ENCODE measurements at places on chromosomes 5 and 9.

DNA sequence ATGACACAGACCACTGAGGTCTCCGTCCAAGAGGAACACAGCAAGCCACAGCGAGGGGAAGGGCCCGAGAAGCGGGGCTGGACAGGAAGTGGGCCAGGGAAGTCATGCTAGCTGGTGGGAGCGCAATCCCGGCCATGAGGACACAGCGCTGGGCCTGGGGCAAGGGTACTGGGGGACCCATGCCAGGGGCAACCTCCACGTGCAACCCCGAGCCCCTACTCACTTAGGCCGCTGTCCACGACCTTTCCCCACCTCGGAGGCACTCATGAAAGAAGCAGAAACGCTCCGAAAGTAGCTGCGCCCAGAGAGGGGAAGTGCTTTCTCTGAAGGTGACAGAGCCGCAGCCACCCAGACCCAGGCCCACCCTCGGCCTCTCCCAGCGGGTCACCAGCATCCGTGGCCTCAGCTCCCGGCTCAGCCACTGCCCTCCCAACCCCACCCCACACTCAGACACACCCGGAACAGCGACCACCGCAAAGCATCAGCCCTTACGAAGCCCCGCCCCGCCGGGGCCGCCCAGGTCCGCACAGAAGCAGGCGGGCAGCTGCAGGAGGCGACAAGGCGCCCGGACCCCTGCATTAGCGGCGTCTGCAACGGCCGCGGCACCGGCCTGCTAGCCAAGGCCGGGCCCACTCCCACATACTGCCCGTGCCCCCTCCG, 782 bp downstream of the BICD2 start:
- no peak for DNase-seq

DNA sequence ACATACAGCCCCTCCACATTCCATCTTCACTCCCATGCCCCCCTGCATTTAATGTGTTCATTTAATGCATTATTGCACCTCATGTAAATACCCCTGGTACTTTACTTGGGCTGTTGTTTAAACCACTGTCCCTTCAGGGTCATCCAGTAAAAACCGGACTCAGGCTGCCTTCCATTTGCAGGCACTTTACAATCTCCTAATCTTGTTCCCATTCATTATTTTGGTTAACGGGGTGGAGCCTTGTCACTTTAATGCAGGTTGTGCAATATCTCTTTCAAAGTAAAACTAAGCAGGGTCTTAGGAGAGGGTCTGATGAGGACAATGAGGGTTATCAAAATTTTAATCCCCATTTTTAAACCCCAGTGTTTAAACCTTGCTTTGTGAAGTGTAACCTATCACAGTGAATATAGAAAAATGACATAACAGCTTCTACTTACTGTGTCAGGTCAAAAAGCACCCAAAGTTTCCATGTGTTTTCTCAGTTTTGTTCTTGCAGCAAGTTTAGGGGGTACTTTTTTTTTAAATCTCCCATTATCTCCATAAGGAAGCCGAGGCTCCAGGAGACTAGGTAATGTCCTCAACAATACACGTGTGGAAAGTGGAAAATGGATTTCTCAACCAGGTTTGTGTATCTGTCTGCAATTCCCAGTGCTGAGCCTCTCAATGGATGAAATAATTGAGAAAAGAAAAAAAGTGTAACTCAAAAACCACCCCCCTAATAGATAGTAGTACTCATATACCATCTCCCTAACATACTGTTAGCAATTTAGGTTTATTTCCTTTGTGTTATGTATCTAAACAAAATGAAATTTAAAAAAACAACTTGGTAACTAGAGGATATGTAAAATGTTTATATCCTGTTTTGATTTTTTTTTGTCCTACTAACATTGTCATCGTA, 54.2 kb upstream of the SPRY4 start:
- no peak for DNase-seq

DNA sequence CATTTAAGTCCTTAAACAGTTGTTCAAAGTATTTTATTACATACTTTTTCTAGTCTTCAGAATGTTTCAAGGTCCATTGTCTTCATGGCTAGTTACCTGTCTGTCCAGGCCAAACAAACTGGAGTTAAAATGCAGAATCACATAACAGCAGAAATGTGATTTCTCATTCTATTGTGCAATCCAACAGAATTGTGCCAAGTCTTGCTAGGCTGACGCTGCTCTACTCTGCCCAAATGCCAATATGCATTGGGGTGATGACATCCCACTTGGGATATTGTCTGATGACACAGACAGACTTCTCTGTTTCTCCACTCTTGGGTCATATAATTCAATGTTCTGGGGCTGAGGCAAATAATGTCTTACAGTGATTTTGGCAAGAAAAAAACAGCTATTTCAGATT, 5.2 kb upstream of the SLC22A5 start:
- DNase-seq: no peak

- no peak for DNase-seq
These were observed 100.3 kb downstream of the ENTREP1 start for GRCh38 chr9:69425136-69425801.

DNA sequence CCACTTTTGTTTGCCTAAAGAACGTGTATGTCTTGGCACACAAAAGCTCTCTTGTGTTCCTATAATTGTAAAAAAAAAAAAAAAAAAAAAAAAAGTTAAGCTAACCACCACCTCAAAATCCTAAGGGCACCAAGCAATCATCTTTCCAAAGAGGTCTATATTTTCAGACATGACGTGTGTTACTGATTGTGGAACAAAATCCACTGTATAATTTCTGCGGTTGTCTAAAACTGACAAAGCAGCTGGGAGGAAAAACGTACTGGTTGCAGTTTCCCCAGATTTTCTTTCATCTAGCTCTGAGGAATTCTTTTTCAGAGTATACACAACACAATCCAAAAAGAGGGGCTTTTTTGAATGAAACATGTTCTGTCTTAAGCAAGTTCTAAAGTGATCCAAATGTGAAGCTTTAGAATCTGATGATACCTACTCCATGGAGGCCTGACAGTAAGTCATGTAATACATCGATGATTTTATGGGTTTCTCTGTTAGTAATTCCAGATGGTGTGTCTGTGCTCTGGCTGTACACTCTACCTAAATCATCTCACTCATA, 375.6 kb upstream of the NUDT12 start:
- DNase-seq: no peak

- no peak for DNase-seq
These were observed 140.7 kb downstream of the BOD1 start for GRCh38 chr5:173475780-173476179.

GRCh38 chr9:112093870-112094216, 81.3 kb downstream of the SUSD1 start:
- no peak for DNase-seq

GRCh38 chr5:149930043-149930748, 14.4 kb downstream of the PDE6A start:
- DNase-seq: no peak

GRCh38 chr5:172941067-172941516, 18.1 kb upstream of the RPL26L1 start:
- DNase-seq: no peak

GRCh38 chr9:101977614-101978210, 239.3 kb upstream of the GRIN3A start:
- DNase-seq: no peak

DNA sequence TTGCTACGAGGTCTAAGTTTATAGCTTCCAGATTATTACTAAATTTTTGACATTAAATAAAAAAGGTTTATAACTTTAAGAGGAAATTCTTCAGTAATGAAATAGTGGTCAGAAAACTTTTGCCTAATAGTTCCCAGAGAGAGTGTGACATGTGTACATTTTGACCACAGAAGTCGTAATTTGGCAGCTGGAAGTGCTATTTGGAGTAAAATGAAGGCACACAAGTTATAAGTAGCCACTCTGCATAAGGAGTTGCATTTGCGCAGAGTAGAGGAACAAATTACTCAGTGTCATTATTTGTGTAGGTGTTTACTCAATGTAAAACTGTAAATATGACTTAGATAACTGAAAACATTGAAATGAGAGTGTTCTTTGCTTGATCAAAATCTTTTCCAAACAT, 408.4 kb downstream of the CCDC171 start:
- no peak for DNase-seq

DNA sequence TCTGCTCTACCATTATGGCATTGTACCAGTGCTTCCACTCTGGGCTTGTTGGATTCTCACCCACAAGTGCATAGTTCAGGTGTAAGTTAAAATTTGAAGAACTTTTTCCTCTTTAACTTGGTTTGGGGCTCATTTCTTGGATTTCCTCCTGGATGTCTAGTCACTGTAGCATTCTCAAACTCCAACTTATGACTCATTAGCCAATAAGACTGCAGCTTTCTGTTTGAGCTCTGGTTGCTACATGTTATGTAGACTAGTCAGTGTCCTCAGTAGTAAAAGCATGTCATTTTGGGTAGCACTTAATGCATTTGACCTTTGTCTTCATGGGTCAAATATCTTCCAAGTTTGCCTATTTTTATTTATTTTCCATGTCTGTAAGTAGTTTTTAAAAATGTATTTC, 790.8 kb downstream of the BRINP1 start:
- no peak for DNase-seq

- no peak for DNase-seq
These were observed 49.5 kb upstream of the CD180 start for GRCh38 chr5:67246108-67246507.

DNA sequence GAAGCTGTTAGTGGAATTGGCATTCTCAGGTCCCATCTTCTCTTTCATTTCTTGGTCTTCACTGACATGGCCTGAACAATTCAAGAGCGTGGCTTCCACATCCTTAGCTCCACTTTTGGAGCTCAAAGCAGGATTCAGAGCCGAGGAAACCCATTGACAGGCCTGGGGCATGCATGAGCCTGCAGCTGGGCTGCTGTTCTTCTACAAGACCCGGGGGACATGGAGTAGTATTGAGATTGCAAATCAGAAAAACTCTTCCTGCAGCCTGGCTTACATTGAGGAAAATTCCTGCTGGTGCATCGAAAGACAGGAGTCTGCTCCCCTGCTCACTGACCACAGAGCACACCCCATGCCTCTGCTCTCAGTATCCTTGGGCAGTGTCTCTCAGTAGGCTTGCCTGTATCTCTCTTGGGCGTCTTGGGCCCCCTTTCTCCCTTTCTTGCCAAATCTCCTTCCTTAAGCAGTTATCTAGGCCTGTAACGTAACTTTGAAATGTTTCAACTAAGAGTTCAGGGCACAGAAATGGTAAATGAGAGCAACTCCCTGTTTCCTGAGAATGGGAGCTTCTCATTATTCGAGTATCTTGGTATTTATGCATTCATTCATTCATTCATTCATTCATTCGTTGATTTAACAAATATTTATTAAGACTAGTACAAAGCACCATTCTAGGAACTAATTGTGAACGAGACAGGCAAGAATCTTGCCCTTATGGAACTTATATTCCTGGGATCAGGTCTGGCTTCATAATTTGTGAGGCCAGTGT, 603.6 kb upstream of the CLINT1 start:
- no peak for DNase-seq

GRCh38 chr9:123756484-123757106, 173.3 kb downstream of the DENND1A start:
- DNase-seq: no peak

GRCh38 chr9:34386656-34387055, 10.0 kb upstream of the MYORG start:
- DNase-seq: no peak

DNA sequence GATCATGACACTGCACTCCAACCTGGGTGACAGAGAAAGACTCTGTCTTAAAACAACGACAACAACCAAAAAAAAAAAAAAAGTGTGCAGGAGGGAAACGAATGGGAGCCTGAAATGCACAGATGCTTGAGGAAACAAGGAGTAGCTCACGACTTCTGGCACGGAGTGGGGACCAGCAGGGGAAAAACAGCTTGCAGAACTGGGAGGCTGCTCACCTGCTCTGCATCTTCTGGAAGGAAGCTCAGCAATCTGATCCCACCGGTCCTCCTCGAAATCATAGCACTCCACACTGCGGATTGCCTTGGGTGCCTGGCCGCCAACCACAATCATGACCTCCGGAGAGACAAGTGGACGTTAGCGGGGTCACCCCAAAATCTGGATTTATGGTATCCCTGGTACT, 96.2 kb downstream of the KLHL3 start:
- peak; percentile 54 for DNase-seq

GRCh38 chr5:51544031-51544785, 161.0 kb downstream of the ISL1 start:
- no peak for DNase-seq

DNA sequence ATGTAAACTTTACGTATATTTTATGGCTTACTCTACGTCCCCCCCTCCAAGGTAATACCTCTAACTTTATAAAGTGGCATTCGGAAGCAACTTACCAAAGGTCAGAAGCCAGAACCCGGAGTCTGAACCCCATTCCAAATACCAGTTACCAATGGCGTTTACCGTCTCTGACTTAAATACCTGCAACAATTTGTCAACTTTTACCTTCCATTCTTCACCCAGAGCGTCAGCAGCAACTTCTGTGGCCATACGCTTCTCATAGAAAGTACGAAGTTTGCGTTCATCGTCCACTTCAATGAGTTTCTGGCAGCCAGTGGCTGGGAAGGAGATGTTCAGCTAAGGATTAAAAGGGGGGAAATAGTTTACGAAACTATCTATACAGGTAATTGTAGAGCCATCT, 753 bp downstream of the RPS6 start:
- DNase-seq: no peak

- DNase-seq: no peak
These were observed 18.7 kb downstream of the XRCC4 start for GRCh38 chr5:83095957-83096539.

DNA sequence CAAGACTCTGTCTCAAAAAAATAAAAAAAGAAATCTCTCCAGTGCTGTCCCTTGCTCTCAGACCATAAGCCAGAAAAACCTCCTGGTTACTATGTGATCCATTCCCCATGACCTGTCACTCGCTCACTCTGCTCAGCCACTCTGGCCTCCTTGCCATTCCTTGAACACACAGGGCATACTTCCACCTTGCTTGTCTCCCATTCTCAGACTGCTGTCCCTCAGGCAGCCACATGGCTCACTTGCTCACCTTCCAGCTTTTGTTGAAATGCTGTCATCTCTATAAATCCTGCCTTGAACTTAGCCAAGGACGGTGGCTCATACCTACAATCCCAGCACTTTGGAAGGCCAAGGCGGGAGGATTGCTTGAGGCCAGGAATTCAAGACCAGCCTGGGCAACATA, 82.9 kb downstream of the UGCG start:
- DNase-seq: no peak

DNA sequence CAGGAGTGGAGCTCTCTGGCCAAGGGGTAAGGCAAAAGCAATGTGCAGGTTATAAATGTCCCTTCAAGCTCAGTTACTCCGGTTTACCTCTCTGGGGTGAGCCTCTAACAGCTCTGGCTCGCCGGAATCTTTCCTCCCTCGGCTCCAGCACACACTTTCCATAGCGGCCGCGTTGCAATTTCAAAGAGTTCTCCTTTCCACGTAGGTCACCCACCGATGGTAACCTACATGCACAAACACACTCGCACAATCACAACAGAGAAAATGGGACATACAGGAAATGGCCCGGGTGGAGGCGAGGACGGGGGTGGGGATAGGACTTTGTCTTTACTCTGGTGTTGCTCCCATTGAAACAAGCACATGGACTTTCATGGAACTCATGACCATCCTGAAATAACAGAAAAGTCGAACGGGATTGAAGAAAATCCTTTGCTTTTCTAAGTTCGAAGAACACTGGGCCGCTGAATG, 1.2 kb downstream of the LHFPL2 start:
- DNase-seq: no peak
